LHCN-M2 (cell line): ENCODE measurements at places on chromosomes 16 and 17. TPM values are rescaled to one million over a fixed set of nuclear protein-coding genes. Genes with fewer than 3 reads are reported as not detected.

The ARHGAP44 gene
- 0.06 and 0.13 TPM in 2 replicates for total RNA-seq

The CACNG3 gene
- not detected in 2 replicates for total RNA-seq

The DUSP14 gene
- 51.0 and 52.8 TPM in 2 replicates for total RNA-seq

The PLLP gene
- not detected in 2 replicates for total RNA-seq

The HSPB9 gene
- not detected in 2 replicates for total RNA-seq

The SLC46A1 gene
- total RNA-seq: 1.0 and 1.2 TPM in 2 replicates

The CCDC200 gene
- not detected in 2 replicates for total RNA-seq

The MYH13 gene
- total RNA-seq: 0.13 and 0.69 TPM in 2 replicates
